ENCODE measurements at places on chromosomes 3 and 15. TPM values are rescaled to one million over a fixed set of nuclear protein-coding genes. Genes with fewer than 3 reads are reported as not detected.

Gene PTPRG
- total RNA-seq = 2.4 TPM

Gene GUCA1C
- not detected for total RNA-seq

Gene FBXW12
- not detected for total RNA-seq

Gene CPEB1
- 3.2 TPM for total RNA-seq

Gene SLC28A1
- not detected for total RNA-seq

Gene ADCY5
- total RNA-seq = 0.34 TPM

Gene CMTM8
- 8.2 TPM for total RNA-seq

Gene KIF23
- total RNA-seq = 79.8 TPM

Gene KLHL40
- total RNA-seq = not detected

Gene ZBBX
- not detected for total RNA-seq

Gene SEMA7A
- 1.7 TPM for total RNA-seq

Gene EPHB3
- 0.26 TPM for total RNA-seq

Gene MEIS2
- total RNA-seq = 8.6 TPM

Gene CAND2
- 0.41 TPM for total RNA-seq

Gene RTP3
- total RNA-seq = not detected

Gene WDR72
- 6.1 TPM for total RNA-seq

Gene RGMA
- 0.56 TPM for total RNA-seq

Gene CLCN2
- total RNA-seq = 5.9 TPM

Gene SCAANT1
- not detected for total RNA-seq

Gene AMIGO3
- total RNA-seq = 0.17 TPM

Gene BCHE
- 1.1 TPM for total RNA-seq

Gene ECE2
- not detected for total RNA-seq

Gene CHST14
- total RNA-seq = 17.6 TPM

Gene GP9
- not detected for total RNA-seq

Gene HRG
- total RNA-seq = not detected

Gene LRRC2
- total RNA-seq = not detected

Gene ANKRD34C
- total RNA-seq = not detected

Gene IGDCC3
- total RNA-seq = 0.12 TPM

Gene IL20RB
- total RNA-seq = 0.77 TPM

Gene SPRED1
- total RNA-seq = 6.3 TPM

Gene GCSAM
- total RNA-seq = not detected

Gene SEMA5B
- total RNA-seq = 0.33 TPM

Gene PLXNB1
- 14.6 TPM for total RNA-seq

Gene FANCD2OS
- not detected for total RNA-seq

Gene SNAP23
- total RNA-seq = 15.8 TPM

Gene FILIP1L
- 0.21 TPM for total RNA-seq

Gene DCBLD2
- total RNA-seq = 263 TPM

Gene ANKUB1
- total RNA-seq = not detected

Gene ROBO2
- not detected for total RNA-seq

Gene ZKSCAN7
- total RNA-seq = not detected

Gene ACAN
- total RNA-seq = 0.90 TPM

Gene IGSF10
- 0.35 TPM for total RNA-seq

Gene CCDC54
- not detected for total RNA-seq
